T-helper 22 cell (primary cell): ENCODE measurements at places on chromosomes 12 and 14.

DNA sequence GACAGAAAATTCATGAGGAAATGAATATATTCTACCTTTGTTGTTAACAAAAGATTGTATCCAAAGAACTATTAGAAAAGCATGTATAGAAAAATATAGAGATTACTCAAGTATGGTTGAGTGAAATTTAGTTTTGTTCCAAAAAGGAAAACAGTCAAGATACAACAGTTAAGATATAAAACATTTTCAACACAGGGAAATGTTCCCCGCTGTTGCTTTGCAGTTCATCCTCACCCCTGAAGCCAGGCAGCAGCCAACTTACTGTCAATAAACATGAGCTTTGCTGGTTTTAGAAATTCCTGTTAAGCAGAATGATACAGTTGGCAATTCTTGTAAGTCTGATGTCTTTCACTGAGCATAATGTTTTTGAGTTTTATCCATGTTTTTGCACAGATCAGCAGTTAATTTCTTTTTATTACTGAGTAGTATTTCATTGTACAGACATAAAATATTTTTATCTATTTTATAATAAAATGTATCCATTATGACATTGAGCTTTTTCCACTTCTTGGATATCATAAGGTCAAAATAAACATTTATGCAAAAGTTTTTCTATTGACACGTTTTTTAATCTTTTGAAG, 1.2 kb upstream of the CLEC2B start:
- no peak for DNase-seq

DNA sequence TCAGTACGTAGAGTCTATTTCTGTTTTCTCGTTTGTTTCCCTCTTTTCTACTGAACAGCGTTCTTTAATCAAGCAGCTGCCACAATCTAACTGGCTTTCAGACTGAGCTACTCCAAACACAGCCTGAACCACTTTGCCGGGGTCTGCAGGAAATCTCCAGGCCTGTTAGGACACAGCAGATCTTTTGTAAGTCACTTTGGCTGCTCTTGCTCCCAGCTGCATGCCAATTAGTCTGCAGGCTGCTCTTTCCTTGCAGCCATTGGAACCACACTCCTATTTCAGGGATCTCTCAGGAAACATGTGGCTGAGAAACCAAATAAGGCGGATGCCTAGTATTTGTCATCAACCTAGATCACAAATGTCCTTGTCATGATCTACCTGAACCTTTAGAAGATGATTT, 73.6 kb downstream of the TMTC1 start:
- no peak for DNase-seq

GRCh38 chr12:54352022-54352531, 12.2 kb downstream of the GPR84 start:
- DNase-seq: no peak

- no peak for DNase-seq
These were observed 28.8 kb downstream of the SYNE3 start for GRCh38 chr14:95487669-95488084.

DNA sequence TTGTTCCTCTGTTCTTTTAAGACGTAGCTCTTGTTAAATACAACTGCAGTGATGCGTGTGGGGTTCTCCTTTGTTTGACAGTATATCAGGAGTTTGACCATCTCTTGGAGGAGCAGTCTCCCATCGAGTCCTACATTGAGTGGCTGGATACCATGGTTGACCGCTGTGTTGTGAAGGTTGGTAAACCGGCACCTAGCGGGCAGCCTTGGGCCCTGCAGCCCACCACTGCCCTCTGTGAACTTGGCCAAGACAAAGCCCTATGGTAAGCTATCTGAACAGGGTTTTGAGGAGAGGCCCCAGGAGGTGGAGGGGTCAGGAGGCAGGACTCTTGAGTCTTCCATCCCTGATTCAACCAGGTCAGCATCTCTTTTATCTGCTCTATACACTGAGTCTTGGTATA, 54.6 kb upstream of the RIC8B start:
- DNase-seq: no peak

DNA sequence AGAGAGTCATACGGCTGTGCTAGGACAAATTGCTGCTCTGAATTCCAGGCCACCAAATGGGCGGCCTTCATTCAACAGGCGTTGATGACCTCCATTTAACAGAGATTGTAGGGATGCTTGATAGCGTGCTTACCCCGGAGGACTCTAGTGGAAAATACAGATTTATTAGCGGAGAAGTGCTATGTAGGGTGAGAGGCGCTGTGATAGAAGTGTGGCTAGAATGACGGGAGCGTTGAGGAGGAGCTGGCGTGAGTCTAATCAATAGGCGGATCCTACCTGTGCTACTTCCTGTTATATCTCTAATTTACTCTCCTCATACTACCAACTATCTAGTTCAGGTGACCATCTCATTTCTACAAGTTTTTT, 668 bp downstream of the MRPS35 start:
- no peak for DNase-seq
